NCI-H1436 treated with DMSO at 0.1 percent for 48 hours (cell line): ENCODE measurements at places on chromosomes 12 and 14.

DNA sequence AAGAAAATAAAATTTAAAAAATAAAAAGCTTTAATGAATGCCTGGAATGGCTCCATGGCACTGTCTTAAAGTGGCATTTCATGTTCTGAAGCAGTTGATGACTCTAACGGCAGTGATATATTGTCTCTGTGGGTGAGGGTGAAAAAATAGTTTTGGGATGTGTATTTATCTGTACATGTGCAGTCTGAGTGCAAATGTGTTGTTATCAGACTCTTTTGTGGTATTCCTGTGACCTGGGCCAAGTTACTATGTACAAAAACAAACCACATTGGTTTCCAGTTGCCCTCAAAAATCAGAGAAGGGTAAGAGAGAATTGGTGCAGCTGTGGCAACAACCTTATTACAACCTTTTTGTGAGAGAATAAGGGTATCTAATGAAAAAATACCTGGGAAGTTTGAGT is 81.7 kb upstream of the CCDC91 start:
- no peak for DNase-seq

- DNase-seq, result no peak
Observed at GRCh38 chr14:73680821-73681220, 33.4 kb downstream of the PNMA1 start.

DNA sequence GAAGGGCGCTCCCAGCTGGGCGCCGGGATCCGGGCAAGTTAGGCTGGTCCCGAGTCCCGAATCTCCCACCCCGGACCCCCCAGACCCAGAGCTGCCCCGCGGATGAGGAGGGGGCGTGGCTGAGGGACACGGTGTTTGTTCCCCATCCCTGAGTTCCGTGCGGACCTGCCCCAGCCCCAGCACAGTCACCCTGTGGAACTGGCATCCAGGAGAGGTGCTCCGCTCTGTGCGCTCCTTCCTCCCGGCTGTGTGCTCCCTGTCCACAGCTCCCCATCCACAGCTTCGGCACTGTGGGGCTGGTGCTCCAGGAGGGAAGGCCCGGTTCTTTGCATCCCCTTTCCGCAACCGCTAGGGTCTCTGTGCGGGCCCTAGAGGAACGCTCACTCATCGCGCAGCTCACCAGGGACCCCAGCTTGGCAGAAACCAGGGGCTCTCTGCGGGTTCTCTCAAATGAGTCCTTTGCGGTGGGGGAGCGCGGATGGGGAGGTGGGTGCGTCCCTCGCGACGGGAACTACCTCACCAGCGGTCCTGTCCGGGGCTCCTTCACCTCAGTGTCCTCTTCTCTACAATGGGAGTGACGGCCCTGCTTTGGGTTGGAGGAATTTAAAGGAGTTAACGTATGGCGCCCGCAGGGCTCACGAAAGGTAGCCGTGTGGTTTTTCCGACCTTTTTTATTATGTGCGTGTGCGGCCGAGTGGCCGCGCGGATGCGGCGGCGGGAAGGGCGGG is 845 bp downstream of the TMEM132C start:
- DNase-seq, result no peak

DNA sequence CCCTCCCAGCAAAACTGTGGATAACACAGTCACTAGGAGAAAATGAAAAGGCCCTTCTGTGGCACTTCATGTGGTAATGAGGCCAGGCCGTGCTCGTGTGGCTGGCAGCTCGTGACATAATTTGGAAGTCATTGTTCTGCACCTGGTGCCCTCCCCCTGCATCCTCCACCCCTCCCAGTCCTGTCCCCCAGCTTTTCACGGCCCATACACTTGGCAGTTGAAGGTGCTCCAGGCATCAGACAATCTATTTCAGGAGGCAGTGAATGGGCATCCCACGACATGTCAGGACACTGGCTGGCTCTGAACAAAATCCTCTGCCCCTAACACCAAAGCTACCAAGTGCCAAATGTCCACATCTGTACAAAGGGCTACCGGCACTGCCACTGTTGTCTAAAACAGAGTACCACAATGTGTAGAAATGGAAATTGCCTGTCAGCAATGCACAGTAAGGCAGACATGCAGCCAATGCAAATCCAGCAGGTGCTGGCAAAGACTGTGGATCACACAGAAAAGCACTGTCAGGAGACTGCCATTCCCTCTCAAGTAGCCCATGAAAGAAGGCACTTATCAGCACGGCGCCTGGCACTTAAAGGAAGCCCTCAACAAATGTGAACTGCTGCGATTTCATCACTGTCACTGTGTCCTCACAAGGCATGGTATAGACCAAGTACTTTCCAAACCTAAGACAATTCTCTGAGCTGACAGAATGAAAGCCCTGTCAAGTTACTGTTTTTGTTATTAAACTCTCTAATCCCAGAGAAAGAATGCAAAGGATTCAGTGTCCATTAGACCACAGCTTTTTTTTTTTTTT is 39.1 kb downstream of the CORO1C start:
- DNase-seq, result peak; percentile 58

DNA sequence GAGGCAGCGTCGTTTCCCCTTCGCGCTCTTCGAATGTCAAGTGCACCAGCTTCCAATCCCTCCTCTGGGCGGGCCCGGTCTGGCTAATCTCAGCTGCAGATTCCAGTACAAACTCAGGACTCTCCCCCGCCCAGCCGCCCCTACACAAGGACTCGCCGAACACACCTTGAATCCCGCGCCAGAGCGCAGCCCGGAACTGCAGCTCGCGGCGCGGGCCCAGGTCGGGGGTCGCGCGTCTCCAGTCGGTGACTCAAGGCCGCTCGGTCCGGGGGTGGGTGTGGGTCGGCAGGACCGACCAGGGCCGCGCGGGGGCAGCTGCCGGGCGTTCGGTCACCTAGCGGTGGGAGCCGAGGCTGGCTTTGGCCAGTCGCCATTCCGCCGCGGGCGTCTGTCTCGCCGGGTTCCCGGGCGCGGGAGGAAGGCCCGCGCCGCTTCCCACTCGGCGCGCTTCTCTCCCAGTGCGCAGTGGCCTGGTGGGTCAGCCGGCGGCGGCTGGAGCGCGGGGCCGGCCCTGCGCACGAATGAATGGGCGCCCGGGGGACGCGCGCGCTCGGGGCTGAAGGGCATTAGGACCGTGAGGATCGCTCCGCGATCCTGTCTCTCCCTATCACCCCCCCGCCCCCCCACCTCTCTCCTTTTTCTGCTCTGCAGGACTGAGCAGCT is at the start of gene GALNT16:
Gene GALNT16, plus strand, starts transcription at position 632 of the 663 bp plus-strand sequence. CDS start 133 bp downstream, outside the sequence.
- DNase-seq, result no peak

DNA sequence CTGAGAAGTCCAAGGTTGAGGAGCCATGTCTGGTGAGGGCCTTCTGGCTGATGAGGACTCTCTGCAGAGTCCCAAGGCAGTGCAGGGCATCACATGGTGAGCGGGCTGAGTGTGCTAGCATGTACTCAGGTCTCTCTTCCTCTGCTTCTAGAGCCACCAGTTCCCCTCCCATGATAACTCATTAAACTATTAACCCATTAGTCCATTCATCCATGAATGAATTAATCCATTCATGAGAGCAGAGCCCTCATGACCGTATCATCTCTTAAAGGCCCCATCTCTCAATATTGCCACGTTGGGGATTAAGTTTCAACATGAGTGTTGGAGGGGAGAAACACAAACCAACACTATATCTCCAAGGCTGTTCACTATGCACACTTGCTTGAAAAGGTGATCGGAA is 83.7 kb downstream of the TMEM30B start:
- no peak for DNase-seq

DNA sequence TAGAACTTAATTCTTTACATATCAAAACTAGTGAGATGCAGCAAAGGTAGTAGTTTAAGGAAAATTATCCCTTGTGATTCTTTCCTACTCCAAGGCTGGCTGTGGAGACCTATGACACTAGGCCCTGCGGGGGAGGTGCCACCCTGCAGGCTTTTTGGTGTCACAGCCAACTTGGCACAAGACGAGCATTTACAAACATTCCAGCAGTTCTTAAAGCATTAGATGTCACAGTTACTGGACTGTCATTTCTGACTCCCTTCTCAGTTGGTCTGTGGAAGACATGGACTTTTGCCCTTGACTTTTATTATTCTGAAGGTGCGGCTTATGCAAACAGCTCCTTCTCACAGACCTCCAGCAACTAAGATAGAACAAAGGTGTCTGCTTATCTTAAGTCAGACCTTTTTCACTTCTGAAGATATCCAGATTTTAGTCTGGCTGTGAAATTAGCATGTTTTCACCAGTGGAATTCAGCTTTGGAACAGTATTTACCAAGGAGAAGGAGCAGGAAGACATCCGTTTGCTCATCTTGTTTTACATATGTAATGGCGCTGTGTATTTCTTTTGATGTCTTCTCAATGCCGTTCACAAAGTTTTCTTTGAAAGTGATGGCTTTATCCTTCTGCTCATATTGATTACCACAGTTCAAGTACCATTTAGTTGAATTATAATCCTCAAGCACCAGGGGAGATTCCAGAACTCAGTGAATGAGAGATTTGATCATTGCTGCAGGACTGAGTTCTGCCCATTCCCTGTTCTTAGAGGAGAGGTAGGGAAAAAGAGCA is 17.9 kb downstream of the SRGAP1 start:
- DNase-seq, result no peak

GRCh38 chr14:68301219-68301618 is 481.6 kb downstream of the RAD51B start:
- DNase-seq, result no peak

GRCh38 chr14:88668448-88669116 is 105.7 kb downstream of the ZC3H14 start:
- no peak for DNase-seq

- no peak for DNase-seq
Observed at GRCh38 chr14:104795781-104796686, 486 bp upstream of the AKT1 start.

- DNase-seq, result no peak
Observed at GRCh38 chr14:86796221-86797074, 1196.5 kb downstream of the GALC start.

DNA sequence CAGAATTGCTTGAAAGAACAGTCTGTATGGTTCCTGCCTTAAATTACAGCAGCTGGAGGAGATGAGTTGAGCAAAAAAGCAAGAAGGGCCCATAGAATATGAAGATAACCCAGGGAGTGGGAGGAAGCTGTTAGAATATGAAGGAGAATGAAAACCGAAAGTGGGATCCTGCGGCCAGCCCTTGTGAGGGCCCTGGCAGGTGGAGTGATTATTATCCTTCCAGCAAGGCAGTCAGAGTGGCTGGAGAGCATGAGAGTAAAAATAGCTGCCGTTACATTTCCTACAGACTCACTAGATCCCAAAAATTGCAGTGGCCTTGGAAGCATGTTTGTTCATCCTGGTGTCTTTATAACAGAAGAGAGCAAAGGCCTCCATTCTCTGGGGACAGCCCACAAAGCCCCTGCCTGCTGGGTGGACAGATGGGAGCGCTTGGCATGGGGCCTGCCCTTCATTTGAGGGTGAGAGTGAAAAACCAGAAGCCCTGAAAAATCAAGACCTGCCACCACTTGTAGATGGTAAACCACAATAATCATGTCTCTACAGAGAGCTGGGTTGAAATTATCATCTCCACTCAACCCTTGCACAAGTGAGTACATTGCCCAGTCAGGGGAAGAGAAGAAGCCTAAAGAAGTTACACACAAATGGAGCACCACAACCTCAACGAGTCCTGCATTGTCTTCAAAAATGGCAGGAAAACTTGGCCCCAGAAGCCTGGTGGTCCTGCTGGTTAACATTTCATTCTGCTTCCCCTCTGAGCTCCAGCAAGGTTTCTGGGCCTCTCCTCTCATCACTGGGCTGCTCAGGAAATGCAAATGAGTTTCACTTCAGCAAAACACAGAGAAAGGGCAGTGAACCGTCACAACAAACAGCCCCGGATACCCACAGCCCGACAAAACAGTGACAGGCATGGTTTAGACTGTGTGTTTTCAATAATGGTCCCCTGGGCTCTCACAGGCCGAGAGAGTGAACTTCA is 20.5 kb downstream of the ZDHHC22 start:
- no peak for DNase-seq

DNA sequence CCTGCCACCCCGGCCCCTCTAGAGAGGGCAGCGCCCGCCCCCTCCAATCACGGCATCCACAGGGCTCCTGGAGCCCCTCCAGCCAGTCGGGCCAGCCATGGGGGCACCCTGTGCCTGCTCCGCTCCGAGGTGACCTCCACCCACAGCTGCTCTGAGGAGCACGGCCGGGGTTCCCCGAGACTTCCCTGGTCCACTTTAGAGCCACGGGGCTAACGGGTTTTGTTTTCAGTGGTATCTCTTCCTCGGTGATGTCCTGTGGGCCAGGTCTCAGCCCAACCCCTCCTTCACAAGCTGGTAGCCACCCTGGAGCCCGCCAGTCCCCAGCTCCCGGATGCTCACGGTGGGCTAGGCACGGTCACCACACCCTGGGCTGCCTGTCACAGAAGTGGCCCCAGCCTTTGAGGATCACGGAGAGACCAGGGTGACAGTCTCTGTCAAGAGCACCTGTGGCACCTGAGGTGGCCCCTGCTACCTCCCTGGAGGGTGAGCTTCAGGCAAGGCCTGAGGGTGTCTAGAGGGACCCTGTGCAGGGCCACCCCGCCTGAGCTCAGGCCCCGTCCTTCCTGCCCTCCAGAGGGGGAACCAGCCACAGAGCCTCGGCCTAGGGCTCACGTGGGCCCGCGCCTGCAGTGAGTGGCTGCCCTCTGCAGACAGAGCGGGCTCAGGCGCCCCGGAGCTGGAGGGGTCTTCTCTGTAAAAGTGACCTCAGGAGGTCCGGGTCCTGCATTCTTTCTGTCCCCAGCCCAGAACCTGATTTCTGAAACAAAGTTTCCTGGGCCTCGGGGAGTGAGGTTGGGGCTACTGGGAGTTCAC is 146.0 kb upstream of the C14orf180 start:
- no peak for DNase-seq

GRCh38 chr12:70186436-70186835 is 56.8 kb upstream of the CNOT2 start:
- no peak for DNase-seq
